ENCODE measurements at places on chromosomes 13 and 19.

DNA sequence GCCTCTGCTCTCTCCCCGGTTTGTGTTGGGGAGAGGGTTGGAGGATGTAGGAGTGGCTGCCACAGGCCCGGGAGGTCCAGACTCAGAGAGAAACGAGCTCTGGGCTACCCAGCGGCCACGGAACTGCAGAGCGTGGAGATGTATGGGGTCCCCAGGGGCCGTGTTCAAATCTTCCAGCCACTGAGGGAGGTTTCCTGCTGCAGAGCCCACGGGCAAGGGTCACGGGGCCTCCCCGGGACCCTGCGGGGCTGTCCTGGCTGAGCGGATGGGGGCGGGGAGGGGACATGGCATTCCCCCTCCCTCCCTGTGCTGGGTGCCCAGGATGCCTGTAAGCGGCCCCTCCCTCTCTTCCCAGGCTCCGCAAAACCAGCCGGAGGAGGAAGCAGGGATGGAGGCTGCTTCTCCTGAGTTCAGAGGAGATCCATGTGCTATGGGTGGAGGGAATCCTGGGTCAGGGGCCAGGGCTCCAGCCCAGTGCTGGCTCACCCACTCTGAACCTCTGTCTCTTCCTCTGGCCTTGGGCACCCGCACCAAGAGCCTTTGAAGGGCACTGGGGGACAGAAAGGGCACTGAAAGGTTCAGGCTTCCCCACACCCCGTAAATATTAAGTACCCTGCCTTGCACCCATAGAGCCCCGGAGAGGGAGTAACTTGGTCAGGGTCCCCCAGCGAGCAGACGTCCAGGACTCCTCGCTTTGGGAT is 22.6 kb downstream of the SMIM24 start:
- DNase-seq, result no peak

GRCh38 chr13:73075546-73075945 is 16.7 kb downstream of the KLF5 start:
- no peak for DNase-seq

DNA sequence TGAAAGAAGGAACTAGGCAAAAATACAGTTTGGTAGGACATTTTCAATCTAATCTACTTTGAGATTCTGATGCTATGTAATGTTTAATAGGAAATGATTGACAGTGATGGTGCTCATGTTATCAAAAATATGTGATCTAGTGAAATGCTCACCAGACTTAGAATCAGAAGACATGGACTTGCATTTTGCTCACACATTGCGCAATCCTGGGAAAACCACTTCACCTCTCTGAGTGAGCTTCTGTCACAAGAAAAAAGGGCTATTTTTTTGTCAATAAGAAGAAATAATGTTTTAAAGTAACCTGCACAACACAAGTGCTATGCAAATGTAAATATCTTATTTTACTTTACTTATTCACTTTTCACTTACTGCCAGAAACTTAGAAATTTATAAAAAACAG is 380.9 kb upstream of the HTR2A start:
- no peak for DNase-seq

GRCh38 chr13:102556806-102557205 is 40.0 kb upstream of the TPP2 start:
- DNase-seq, result no peak

GRCh38 chr19:14381689-14382474 is 638 bp downstream of the ADGRE5 start:
- no peak for DNase-seq

- no peak for DNase-seq
Measured at GRCh38 chr19:19502808-19503602, 12.3 kb downstream of the TSSK6 start.

- no peak for DNase-seq
Measured at GRCh38 chr19:57233207-57233606, 2.4 kb downstream of the AURKC start.

DNA sequence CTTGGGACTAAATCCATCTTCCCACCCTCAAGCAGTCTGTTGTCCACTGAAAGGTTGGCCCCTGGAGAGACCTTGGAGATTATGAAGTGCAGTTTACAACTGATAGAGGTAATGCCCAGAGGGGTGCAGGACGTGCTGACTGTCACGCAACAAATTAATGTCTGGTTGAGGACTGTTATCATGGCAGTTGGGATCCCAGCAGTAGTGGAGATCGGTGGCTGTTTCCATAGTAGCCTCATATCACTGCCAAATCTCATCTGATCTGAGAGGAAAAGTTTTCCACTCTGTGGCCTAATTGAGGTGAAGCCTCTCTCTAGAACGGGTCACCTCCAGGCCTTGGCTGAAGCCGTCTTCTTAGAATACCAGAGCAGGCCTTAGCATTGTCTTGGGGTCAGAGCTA is 4.1 kb downstream of the TECR start:
- no peak for DNase-seq

- DNase-seq, result peak; percentile 78
Measured at GRCh38 chr13:28753208-28753892, 34.6 kb upstream of the SLC46A3 start.

DNA sequence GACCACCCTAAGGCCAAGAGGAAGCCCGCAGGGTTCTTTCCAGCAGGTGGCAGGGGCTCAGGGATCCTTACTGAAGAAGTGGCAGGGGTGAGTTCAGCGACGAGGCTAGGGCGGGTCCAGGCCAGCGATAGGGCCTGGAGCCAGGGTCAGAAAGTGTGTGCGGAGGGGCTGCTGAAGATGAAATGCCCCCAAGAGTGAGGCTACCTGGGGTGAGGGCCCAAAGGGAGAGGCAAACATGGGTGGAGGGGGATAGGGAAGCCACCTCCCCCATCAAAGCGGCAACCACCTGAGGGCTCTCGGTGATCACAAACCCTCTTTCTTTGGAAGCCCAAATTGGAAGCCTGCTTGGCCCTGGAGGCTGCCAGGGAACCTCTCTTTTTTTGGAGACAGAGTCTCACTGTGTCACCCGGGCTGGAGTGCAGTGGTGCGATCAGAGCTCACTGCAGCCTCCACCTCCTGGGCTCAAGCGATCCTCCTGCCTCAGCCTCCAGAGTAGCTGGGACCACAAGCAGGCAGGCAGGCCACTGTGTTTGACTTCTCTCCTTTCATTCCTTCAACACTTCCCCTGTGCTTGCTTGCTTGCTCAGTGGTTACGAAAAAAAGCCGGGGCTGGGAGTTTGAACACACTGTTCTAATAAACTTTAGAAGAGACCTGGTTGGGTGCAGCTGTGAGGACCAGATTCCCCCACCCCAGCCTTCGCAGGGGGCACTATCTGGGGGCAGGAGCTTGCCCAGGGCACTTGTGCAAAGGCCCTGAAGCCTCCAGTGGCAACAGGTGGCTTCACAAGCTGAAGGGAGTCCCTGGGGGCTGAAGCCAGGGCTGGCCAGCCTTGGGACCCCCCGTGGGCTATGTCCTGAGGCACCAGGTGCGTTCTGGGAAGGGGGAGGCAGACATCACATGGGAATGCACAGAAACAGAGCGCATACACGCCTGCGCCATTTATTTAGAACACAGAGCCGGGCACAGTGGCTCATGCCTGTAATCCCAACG is 1.4 kb upstream of the ATP8B3 start:
- no peak for DNase-seq

GRCh38 chr19:14127176-14127575 is 9.2 kb downstream of the ASF1B start:
- no peak for DNase-seq

GRCh38 chr19:38842439-38843174 is 7.2 kb downstream of the HNRNPL start:
- no peak for DNase-seq

- no peak for DNase-seq
Measured at GRCh38 chr13:41271456-41272285, 8.3 kb upstream of the MTRF1 start.

DNA sequence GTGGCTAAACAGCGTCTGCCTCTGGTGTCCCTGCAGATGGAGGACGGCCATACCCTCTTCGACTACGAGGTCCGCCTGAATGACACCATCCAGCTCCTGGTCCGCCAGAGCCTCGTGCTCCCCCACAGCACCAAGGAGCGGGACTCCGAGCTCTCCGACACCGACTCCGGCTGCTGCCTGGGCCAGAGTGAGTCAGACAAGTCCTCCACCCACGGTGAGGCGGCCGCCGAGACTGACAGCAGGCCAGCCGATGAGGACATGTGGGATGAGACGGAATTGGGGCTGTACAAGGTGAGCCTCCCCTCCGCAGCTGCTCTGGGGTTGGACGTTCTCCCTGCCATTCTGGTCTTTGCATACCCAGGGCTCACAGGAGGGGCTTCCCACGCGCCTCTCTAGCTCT is 19.9 kb downstream of the UHRF1 start:
- DNase-seq, result no peak

- DNase-seq, result no peak
Measured at GRCh38 chr13:104314926-104315535, 1248.8 kb upstream of the SLC10A2 start.

DNA sequence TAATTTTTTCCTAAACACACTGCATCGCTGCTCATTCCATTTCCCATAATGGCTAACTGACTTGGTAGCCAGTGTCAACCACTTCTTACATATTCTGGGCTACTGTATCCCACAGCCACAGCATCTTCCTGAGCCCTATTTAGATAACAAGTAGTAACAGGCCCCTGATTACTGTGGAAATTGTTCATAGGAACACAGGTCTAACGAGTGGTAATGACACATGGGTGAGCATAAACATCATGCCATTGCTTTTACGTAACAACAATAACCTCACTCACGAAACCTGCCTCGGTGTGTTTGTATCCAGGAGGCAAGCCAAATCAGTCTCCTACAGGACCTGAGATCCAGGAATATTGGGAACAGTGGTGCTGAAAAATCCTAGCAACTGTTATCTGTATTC is 438.6 kb downstream of the KLF5 start:
- no peak for DNase-seq

GRCh38 chr13:22758245-22758644 is 422.5 kb upstream of the SGCG start:
- DNase-seq, result no peak

DNA sequence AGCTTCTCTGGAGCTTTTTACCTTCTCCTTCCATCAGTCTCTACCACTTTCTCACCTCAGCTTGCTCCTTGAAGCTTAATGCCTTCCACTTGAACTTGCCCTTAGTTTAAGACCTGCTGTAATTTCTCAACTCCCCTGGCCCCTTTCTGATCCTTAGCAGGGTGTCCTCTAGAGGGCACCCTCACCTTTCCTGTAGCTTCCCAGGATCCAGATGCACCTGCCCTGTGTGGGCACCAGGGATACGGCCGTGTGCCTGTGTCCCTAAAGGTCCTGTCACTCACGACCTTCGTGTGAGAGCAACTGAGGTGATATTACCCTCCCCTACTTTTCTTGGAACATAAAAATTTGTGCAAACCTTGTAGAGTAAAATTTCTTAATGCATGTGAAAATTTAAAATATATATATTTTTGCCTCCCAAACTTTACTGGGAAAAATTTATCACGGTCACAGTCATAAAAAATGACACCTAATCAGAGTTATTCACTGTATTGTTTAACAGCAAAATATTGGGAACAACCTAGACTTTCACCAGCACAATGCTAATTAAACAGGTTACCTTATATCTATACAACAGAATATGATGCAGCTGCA is 46.4 kb downstream of the PSG3 start:
- DNase-seq, result no peak

DNA sequence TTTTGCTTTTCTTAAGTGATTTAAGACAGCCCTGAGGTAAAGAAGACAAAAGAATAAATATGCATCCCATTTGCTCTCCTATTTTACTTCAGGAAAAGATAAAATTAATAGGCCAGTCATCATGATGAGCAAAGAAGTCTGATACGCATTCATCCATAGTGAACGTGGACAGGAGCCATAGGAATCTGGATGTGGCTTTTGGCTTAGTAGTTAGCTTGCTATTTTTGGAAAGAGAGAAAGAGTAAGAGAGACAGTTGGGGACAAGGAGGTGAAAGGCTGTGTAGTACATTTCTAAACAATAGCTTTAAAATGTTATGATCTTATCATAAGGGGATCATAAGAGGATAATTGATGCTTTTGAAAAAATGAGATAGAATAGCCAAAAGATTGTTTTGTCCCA is 545.2 kb downstream of the IRS2 start:
- no peak for DNase-seq

- DNase-seq, result no peak
Measured at GRCh38 chr13:89701913-89702312, 1645.6 kb upstream of the MIR17HG start.

DNA sequence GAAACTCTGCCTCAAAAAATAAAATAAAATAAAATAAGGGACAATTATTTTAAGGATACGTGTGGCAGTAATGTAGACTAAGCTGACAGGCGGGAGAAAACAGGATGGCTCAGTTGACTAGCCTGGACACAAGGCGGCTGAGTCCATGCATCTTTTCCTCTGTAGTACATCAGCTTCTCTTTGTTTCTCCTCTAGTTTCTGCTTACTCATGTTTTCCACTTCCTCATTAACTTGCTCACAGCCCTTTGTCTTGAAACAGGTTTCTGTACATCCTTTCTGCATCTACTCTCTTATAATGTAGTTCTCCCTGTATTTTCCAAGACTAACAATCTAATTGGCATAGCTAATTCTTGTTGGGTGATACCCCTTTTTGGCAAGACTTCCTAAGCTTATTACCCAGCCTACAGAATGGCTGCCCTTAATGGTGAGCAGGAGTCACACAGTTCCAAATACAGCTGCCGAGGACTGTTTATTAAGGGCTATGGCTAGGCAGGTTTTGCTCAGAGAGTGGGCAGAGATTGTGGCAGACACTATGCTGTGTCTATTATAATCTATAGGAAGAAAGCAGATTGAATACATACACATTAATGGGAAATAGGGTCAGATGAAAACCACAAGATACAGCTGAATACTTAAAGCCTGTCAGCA is 58.7 kb upstream of the KLF5 start:
- DNase-seq, result no peak

- DNase-seq, result no peak
Measured at GRCh38 chr13:24263632-24264031, 45.7 kb upstream of the C1QTNF9 start.

GRCh38 chr19:42653841-42654240 is 59.1 kb upstream of the CEACAM8 start:
- no peak for DNase-seq

DNA sequence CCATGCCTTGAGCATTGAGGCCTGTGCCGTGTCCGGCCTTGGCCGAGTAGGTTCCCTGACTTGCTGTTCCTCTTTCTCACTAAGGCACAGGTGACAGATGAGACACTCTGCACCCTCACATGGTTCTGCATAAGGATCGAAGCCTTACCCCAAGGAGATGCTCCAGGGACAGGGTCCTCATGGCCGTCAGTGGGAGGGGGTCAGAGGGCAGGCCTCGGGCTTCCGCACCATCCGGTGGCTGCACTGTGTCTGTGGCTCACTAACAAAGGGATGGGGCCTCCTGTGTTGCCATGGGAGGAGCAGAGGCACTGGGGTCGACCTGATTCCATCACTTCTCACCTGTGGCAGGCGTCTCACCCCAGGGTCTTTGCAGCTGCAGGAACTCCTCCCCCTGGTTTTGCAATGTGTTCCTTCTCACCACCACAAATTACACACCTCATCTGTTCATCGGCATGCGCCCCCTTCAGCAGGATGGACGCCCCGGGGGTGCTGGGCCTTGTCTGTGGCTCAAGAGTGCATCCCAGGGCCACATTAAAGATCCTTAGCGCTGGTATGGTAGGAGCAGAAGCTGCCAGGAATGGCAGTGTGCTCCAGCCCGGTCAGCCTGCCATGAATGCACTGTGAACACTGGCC is 113.3 kb upstream of the SOX1 start:
- no peak for DNase-seq

Data from AG04449 (cell line).